Adrenal gland (tissue), 19 donors: ENCODE measurements at places on chromosomes 7 and 10. TPM values are rescaled to one million over a fixed set of nuclear protein-coding genes. Genes with fewer than 3 reads are reported as not detected.

The FKBP6 gene
- not detected for total RNA-seq

The DHTKD1 gene
- total RNA-seq = 44.8 TPM

The PTPRE gene
- total RNA-seq = 39.0 TPM

The SH3PXD2A gene
- 20.6 TPM for total RNA-seq

The C10orf90 gene
- not detected for total RNA-seq

DNA sequence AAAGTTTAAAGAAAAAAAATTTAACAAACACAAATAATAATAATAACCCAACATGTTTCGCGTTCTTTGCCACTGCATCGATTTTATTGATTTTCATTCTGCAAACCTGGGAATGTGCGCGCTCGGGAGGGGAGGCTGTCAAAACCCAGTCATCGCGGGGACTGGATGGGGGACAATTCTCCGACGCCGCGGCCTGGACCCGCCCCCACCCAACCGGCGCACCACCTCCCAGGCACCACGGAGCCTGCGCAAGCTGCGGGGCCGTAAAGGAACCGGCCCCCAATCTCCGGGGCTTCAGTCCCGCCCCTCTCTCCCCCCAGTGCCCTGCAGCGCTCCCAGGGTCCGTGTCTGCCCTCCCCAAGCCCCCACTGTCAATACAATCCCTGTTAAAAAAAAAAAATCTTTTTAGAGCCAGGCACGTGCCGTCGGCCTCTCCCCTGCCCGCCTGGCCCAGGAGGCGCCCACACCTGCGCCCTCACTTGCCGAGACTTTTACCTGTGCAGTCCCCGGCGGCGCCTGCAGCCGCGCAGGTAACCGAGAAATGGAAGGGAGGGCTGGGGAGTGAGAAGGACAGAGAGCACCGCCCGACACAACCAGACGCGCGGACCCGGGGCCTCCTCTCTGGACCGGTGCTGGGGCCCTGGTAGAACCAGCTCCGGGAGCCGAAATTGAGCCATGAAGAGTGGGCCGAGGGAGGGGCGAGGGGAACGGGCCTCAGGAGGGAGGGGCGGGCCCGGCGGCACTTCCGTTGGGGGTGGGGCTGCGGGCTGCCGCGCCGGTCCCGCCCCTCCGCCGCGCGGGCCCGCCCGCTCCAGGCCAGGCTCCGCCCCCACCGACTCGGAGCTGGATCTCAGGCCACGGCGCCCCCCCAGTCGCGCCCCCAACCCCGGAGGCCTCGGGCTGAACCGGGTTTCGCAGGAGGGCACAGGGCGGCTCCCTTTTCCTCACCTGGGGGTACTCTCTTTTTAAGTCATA is 7.6 kb upstream of the ZNF503 start:
- DNase-seq = peak; percentile 85

DNA sequence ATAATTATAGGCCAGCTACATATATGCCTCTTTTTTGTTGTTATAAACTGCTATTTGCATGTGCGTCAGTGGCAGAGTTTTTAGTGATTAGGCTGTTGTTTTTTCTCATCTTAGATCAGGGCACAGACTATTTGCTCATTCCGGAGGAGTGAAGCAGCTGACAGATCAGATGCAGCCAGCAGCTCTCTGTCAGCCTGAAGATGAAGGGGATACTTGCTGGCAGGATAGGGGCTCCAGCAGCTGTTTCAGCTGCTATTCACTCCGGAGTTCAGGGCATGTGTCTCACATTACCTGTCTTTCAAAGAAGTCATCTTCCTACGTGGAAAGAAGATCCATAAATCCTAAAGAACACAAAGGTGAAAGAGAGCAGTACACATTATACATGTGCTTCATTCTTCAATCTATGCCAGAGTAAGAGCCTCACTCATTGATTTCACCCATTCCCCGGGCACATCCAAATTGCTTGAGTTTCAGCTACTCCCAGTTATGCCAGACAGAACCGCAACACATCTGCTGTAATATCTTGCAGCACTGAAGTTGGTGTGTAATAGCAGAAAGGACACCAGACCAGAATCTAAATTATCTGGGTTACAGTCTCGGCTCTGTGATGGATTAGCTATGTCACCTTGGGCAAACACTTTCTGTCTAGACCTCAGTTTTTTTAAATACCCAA is 182.8 kb upstream of the CHRM2 start:
- no peak for DNase-seq

- no peak for DNase-seq
Observed at GRCh38 chr7:138799336-138800000, 1.5 kb upstream of the ATP6V0A4 start.

GRCh38 chr10:28318626-28319025 is 15.8 kb upstream of the MPP7 start:
- no peak for DNase-seq

GRCh38 chr10:97116462-97117162 is 69.1 kb downstream of the SLIT1 start:
- DNase-seq = no peak

GRCh38 chr10:69855346-69856111 is 53.8 kb downstream of the COL13A1 start:
- no peak for DNase-seq

GRCh38 chr10:89645742-89646172 is 715 bp upstream of the PANK1 start:
- no peak for DNase-seq
